T-cell (primary cell): ENCODE measurements at places on chromosomes 16 and 17.

- DNase-seq = no peak
Measured at GRCh38 chr17:14845591-14846281, 419.4 kb downstream of the PMP22 start.

- DNase-seq = no peak
Measured at GRCh38 chr17:73575470-73576221, 68.6 kb downstream of the SDK2 start.

GRCh38 chr16:600781-601180 lies 10.9 kb downstream of the RAB40C start:
- DNase-seq = no peak

- DNase-seq = no peak
Measured at GRCh38 chr17:64107500-64108236, 22.3 kb downstream of the ERN1 start.
